ENCODE measurements at places on chromosomes 5 and 9.

DNA sequence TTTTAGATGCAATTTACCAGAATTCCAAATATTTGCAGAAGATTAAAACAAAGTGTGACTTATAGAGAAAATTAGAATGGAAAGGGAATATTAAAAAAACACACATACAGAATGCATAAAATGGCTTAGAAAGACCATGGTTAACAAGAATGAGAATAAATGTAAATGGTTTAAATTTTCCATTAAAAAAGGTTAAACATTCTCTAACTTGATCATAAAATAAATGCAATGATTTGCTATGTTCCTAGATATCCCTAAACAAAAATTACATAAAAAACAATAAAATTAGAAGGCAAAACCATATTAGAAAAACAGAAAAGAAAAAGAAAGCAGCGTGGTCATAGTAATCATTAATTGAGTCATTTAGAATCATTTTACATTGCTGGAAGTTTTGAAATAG lies 152.5 kb downstream of the TMEM38B start:
- DNase-seq: no peak

- DNase-seq: peak; percentile 15
These were observed 60.7 kb downstream of the PARP8 start for GRCh38 chr5:50727149-50727496.

DNA sequence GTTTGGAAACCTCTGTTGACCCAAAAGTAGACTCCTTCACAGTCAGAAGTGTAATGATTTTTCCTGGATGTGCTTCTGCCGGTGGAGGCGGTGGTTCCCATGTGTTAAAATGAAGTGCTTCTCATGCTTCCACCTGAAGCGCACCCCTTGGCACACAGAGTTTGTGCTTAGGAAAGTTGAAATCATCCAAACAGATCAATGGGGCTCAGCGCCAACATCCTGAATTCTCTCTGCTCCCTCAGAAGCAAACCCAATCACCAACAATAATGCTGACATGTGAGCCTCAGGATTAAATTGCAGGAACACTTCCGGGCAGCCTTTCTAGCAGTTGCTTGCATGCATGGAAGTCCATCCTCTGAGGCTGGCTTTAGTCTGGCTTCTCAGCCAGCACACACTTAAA lies 71.0 kb downstream of the MED10 start:
- DNase-seq: no peak

GRCh38 chr5:7850395-7851239 lies at the start of gene CFAP90:
Gene CFAP90 (minus strand): TSS chr5:7851133. CDS start chr5:7851021, 112 bp downstream.
- DNase-seq: no peak

GRCh38 chr5:44278469-44278868 lies 110.8 kb downstream of the FGF10 start:
- DNase-seq: no peak

- no peak for DNase-seq
These were observed 176.1 kb upstream of the RASEF start for GRCh38 chr9:83238871-83239640.

GRCh38 chr5:50800410-50800809 lies 134.0 kb downstream of the PARP8 start:
- DNase-seq: no peak

GRCh38 chr5:37799865-37800421 lies 39.9 kb downstream of the GDNF start:
- no peak for DNase-seq

- DNase-seq: no peak
These were observed 510 bp downstream of the NOXA1 start for GRCh38 chr9:137423514-137424291.

- DNase-seq: no peak
These were observed 433.8 kb upstream of the CDH9 start for GRCh38 chr5:27472000-27472763.

GRCh38 chr5:373710-374602 lies 52.4 kb downstream of the AHRR start:
- DNase-seq: no peak

GRCh38 chr5:14595891-14596290 lies 14.3 kb downstream of the OTULINL start:
- no peak for DNase-seq

DNA sequence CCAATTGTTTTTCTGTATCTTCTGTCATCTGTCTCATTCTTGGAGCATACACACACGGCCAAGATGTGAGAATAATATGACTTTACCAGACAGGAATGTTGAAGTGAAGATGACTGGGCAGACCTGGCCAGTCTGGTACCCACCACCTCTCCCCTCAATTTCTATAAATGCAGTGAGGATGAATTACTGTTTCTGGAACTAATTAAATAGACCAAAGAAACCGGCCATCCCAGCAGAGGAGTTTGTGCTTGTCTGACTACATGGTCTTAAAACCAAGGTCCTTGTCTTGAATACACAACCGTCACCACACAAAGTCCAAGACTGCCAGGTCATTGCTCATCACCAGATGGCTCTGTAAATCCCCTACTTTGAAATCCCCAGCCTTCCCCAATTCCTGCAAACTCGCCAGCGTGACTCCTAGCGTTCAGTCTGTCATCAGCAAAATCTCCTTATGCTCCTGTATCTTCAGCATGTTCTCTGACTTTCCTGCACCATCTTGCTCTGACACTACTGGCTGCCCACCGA lies 147.2 kb downstream of the PDE4D start:
- DNase-seq: no peak

GRCh38 chr5:93378073-93378472 lies 202.9 kb downstream of the NR2F1-AS1 start:
- no peak for DNase-seq

GRCh38 chr9:110105107-110105506 lies 102.9 kb downstream of the C9orf152 start:
- no peak for DNase-seq

DNA sequence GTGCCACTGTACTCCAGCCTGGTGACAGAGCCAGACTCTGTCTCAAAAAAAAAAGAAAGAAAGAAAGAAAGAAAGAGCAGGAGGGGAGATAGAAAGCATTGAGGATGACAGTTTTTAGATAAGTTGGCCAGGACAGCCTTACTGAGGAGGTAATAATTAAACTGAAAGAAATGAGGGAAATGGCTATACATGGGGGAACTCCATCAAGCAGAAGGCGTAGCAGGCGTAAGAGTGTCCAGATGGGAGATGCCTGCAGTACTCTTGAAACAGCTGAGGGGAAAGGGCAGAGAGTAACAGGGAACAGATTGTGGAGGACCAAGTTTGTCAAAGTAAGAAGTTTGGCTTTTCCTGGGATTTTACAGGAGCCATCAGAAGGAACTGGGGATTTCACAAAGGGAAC lies 57.5 kb downstream of the HMGCS1 start:
- no peak for DNase-seq

DNA sequence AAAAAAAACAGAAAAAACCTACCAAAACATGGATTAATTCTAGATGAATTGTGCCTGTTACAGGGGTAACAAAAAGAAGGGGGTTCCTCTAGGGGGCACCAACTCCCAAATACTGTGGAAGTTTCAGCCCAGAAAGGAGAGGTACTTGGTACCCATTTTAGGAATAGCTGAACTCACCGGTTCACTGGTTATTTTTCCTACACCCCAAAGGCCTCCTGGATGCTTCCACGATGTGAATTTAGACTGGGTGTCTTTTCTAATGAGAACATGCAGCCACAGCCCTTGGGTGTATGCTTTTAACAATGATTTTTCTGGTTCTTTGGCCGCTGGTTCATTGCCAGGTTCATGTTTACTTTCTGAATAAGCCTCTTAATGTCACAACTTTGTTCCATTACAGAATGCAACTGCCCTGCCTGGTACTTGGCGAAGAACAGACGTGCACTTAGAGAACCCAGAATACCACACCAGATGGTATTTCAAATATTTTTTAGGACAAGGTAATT lies 46.7 kb downstream of the GARNL3 start:
- DNase-seq: peak; percentile 53

GRCh38 chr9:89538871-89539270 lies 41.0 kb upstream of the SEMA4D start:
- no peak for DNase-seq

- DNase-seq: peak; percentile 27
These were observed 571 bp downstream of the PPIC start for GRCh38 chr5:123035918-123036390.

DNA sequence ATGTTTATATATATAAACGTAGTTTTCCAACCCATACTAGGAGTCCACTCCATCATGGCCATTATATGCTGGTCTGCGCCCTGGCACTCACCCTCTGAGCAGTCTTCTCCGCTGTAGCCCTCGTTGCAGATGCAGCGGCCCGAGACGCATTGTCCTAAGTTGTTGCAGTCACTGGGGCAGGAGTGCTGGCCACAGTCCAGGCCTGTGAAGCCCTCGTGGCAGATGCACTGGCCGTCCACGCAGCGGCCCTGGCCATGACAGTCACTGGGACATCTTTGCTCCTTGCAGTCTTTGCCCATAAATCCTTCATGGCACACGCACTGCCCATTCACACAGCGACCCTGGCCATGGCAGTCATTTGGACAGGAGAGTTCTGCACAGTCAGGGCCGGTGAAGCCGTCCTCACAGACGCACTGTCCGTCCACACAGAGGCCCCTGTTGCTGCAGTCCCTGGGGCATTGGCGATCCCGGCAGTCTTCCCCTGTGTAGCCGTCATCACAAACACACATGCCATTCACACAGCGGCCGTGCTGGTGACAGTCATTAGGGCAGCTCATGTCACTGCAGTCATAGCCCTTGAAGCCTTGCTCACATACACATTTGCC lies 32.1 kb downstream of the TNC start:
- DNase-seq: no peak

- DNase-seq: no peak
These were observed 268.4 kb upstream of the PANK3 start for GRCh38 chr5:168847511-168848073.

DNA sequence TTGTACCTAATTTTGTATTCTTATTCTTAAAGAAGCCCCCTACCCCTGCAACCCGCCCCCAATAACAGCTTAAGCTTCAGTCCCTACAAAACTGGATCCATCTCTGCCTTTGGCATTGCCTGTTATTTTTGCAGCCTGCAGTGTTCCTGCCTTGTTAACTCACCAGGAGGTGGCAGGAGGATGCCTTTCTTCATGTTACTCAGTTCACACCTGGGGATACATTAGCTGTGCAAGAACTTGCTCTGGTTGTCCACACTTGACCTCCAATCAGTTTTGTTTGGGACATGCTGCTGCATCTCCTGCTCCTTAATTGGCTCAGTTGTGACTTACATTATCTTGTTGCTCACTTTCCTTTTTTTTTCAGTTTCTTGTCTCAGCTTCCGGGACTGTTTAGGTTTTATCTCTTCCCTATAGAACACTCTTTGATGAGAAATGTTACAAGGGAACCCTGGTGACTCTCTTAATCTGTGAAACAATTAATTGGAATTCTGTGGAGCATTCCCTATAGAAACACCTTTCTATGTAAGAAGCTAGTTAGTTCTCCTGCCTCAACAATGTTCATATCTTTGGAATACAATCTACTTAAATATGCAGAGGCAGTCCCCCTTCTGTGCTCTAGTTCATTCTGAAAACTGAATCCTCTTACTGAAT lies 467.7 kb upstream of the ACO1 start:
- no peak for DNase-seq

DNA sequence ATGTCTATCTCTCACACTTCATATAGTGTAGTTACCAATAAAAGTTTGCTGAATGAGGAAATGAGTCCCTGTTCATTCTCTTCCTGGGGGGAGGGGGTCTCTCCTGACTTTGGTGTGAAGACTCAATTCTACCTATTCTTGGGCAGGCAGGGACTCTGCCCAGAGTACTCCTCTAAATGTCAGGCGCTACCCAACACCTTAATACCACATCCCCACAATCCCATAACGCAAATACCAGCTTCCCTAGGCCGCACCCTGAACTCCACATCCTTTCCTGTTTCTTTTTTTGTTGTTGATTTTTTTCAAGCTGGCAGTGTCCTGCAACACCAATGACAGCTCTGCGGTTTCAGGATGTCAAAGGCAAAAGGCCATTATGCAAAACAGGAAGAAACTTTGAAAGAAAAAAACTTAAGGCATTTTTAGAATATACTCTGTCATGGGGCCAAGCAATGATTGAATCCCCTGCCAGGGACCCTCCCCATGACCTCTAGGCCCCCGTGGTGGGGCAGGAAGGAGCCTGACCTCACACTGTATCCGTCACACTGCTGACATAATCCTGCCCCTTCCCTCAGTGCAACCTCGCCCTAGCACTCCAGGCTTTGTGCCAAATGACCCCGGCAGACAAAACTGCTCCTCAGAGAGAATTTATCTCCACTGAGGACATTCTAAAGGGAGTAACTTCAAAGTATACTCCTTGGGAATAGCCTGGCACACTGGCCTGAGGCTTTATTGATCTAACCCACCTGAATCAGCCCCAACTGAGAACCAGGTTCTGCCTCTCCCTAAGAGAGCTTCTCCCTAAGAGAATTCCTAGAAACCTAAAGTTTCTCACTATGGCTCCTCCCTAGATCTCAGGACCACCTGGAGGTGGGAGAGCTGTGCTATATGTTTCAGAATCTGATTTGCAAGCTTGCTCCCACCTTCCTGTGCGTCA lies 8.0 kb downstream of the B4GALT1 start:
- no peak for DNase-seq

GRCh38 chr9:71984403-71984802 lies 73.0 kb downstream of the C9orf85 start:
- DNase-seq: no peak

- DNase-seq: no peak
These were observed 66.5 kb upstream of the MAST4 start for GRCh38 chr5:66529704-66530103.

GRCh38 chr5:179825655-179826182 lies 5.0 kb downstream of the SQSTM1 start:
- DNase-seq: no peak

Data from thoracic aorta (tissue), 2 donors.